ENCODE measurements at places on chromosomes 12 and 14.

GRCh38 chr14:41280745-41281144, 325.9 kb upstream of the LRFN5 start:
- no peak for DNase-seq

DNA sequence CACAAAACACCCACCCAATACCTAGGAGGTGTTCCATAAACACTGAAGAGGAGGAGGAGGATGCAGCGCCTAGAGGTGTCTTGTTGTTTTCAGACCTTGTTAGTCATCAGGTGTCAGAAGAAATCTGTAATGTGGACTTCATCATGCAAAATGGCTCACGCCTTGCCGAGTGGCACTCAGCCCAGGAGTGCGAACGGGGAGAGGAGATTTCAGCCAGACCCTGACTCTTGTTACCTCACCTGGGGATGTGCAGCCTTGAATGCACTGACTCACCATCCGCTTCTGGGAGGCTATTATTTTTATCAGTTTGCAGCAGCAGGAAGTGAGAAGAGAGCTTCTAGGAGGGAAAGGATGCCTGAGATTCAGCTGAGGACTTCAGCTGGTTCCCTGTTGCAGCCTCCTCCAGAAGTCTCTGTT, 48.2 kb upstream of the PLXNC1 start:
- DNase-seq: no peak

DNA sequence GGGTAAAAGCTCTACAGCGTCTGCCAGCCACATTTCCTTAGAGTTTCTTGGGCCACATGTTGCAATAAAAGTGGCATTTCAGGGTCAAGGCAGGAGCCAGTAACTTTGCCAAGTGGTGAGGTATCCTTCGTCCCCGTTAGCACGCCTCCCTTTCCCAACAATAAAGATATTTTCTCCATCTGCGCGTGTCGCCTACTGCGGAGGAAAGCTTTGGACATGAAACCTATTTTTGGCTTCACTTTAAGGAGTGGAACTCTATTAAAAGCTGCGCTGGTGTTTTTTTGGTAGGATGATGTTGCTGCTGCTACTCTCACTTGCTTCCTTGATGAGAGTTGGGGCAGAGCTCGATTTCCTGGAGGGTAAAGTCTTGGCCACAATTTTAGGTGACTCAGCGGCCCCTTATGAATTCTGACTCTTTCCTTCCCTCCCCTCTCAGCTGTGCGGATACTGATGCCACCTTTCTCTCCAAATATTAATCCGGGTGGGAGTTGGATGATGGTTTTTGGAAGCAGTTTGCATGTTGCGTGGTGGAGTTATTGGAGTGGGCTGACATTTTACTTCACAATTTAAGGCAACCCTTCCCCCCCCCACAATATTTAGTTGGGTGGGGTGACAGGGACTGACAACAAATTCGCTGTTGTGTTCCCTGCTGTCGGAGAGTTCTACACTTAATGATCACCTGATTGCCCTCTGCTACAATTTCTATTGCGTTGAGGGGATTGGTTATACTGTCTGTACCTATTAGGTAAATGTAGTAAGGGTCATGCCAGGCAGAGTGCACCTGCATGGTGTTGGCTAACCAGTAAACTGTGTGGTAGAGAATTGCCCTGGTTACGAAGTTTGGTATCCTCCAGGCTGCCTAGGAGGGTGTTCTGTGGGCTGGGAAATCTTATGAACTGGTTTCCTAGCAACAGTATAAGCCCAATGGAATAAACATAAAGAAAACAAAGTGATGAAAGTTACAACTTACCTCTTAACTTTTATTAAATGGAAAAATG, 1.1 kb downstream of the CCDC91 start:
- DNase-seq: peak; percentile 59

DNA sequence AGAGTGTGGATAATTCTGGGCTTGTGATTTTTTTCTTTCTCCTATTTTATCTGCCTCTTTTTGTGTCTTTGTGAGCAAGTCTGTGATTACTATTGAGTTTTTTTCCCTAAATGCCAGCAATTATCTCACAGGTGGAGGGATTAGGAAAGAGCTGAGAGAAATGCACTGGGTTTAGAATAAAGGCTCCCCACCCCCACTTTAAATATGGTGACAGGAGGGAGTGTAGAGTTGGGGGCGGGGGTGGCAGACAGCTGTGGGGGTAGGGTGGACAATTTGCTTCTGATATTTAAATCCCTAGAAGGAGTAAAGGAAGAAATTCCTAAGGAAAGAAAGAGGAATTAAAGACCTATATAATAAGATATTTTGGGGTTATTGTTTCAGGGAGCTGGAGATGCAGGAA, 145.9 kb downstream of the NRXN3 start:
- DNase-seq: no peak

GRCh38 chr12:41636653-41637052, 448.5 kb downstream of the PDZRN4 start:
- DNase-seq: no peak

DNA sequence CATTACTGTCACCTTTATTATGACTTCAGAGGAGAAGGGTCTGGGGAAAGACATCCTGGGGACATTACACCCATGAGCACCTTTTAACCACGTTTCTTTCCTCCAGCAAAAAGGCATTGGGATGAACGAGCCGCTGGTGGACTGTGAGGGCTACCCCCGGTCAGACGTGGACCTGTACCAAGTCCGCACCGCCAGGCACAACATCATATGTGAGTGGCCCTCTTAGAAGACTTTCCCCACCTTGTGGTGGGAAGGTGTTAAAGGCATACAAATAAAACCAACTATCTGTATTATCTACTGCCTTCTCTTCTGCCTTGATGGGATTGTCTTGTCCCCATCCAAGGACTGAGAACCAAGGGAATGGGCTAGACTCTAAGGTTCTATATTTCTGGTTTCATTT, 6.0 kb downstream of the PSMD9 start:
- no peak for DNase-seq

GRCh38 chr12:38998887-38999482, 93.6 kb upstream of the CPNE8 start:
- DNase-seq: no peak

DNA sequence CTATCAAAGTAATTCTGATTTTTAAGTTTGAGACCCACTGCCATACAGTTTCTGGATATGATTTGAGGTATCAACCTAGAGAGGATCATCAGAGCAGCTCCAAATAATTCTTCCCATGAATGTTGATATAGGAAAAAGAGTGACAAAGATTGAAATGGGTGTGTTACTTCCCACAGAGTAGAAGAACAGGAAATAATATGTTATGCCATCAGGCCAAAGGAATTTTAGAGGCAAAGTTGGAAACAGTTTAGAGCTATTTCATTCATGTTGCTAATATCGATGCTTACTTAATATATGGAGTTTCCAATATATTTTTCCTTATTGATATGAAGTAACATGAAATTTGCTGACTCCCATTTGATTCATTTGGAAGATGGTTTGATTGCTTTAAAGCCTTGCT, 8.9 kb upstream of the MSRB3 start:
- DNase-seq: no peak

- DNase-seq: no peak
These were observed 141.9 kb downstream of the CRADD start for GRCh38 chr12:93819050-93819491.

- DNase-seq: no peak
These were observed 17.5 kb downstream of the PNMA1 start for GRCh38 chr14:73696466-73697400.

DNA sequence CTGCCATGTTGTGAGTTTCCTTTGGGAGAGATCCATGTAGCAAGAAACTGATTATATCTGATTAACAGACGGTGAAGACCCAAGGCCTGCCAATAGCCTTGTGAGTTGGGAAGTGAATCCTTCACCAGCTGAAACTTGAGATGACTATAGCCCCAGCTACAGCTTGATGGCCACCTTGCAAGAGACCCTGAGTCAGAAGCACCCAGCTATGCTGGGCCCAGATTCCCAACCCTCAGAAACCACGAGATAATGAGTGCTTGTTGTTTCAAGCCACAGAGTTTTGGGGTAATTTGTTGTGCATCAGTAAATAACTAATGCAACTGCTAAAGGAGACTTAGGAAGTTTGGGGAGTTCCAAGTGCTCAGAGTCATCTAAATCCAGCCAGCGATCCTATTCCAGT, 80.3 kb downstream of the AVPR1A start:
- no peak for DNase-seq

- no peak for DNase-seq
These were observed 180.7 kb upstream of the SLC38A2 start for GRCh38 chr12:46553266-46553665.

DNA sequence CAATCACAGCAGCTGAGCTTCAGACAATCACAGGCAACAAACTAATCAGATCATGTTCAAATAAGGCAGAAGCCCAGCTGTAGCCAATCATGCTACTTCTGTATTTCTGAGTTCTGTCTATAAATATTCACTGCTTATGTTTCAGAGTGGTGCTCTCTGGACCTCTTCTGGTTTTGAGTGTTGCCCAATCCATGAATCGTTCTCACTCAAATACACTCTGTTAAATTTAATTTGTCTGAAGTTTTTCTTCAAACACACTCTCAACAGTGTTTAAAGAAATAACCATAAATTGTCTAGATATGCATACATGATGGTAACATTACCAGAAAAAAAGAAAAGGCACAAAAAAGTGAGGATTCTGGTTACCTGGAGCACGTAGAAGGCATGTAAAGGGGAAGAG, 77.9 kb upstream of the BBS10 start:
- no peak for DNase-seq

- no peak for DNase-seq
These were observed 129.9 kb downstream of the KIF26A start for GRCh38 chr14:104268295-104268694.

DNA sequence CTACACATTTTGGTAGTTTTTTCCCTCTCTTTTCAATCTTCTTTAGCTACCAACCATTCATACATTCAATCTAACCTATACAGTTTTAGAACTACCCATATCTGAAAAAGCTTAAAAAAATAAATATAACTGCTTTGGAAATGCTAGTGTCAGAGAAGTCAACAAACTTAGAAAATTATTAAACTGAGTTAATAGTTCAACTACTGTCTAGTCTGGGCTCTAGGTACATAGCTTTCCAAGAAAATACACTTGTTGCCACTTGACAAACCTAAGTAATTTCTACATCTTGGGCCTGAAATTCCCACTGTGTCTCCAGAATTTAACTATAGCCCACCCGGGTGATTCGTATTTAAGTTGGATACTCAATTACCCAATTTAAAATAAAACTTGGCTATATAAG, 22.1 kb downstream of the GTF2A1 start:
- DNase-seq: no peak

DNA sequence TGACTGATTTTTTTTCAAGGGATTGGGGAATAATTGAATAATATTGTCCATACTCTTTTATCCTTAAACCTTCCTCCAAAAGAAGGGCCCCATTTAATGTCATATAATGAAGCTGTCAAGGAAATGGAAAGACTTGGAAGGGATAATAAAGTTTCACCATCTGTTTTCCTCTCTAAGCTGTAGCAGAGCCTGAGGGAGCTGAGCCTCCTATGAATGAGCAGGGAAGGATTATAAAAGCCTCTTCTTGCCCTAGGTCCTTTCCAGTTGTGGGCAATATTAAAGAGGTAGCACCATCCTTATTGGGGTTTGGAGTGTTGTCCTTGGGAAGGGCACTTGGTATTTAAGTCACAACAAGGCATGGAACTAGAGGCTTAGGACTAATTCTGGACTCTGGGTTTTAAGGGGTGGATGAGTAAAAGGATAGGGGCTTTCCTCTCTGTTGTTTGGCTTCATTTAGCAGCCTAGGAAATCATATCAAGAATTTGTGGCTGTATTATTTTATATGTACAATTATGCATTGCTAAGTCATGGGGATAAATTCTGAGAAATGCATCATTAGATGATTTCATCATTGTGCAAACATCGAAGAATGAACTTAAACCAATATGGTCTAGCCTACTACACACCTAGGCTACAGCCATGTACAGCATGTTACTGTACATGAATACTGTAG, 408.5 kb upstream of the DCN start:
- DNase-seq: no peak

GRCh38 chr12:21780786-21781185, 6.3 kb upstream of the KCNJ8 start:
- DNase-seq: no peak

GRCh38 chr14:101854366-101854765, 92.9 kb downstream of the PPP2R5C start:
- DNase-seq: no peak

DNA sequence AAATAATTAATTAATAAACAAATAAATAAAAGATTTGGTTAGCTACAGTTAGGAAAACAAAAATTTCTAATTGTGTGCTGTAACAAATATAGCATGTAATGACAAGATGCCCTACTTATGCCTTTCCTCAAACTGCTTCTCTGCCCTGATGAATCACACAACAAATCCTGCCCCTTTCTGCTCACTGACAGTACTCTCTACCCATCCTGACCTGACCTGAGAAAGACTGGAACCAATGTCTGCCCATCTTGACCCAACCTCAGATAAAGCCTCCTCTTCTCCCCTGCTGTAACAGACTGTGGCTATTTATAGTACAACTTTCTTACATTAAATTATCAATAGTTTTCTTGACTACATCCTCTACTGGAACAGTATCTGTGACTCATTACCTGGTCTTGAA, 43.7 kb downstream of the PPP1R13B start:
- DNase-seq: no peak

- DNase-seq: no peak
These were observed 4.7 kb upstream of the DIO2 start for GRCh38 chr14:80215756-80216581.

GRCh38 chr12:7039403-7039802, 21.1 kb upstream of the C1S start:
- no peak for DNase-seq

GRCh38 chr12:15584366-15585041, 204.7 kb downstream of the EPS8 start:
- no peak for DNase-seq

DNA sequence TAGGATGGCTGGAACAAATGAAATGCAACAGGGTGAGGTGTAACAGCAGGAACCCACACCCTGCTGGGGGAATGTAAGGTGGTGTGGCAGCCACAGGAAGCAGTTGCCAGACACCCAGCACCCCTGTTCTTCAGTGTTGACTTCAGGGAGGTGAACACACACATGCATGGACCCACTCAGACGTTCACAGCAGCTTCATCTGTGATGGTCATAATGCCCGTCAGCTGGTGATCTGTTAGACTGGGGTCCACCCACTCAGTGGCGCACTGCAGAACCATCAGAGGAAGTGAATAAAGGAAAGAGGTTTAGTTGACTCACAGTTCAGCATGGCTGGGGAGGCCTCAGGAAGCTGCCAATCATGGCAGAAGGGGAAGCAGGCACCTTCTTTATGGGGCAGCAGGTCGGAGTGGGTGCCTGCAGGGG, 22.7 kb upstream of the TEX22 start:
- DNase-seq: peak; percentile 26

DNA sequence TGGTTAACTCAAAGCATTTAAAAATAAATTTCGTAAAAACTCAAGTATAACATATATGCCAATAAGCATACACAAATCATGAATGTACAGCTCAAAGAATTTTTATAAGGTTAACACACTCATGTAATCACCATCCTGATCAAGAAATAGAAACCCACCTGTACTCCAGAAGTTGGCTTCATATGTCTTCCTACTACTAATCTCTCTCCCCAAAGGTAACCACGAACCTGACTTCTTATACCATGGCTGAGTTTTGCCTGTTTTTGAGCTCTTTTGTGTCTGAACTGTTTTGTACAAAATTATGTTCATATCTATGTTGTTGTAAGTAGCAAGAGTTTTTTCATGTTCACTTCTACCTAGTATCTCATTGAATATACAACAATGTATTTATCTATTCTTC, 18.7 kb downstream of the DUSP16 start:
- no peak for DNase-seq

- DNase-seq: no peak
These were observed 37.1 kb downstream of the SOCS2 start for GRCh38 chr12:93609281-93610192.

Data from bone marrow (tissue), 2 donors.